Esophagus muscularis mucosa (tissue), 4 donors: ENCODE measurements at places on chromosomes 3 and 15. TPM values are rescaled to one million over a fixed set of nuclear protein-coding genes. Genes with fewer than 3 reads are reported as not detected.

DNA sequence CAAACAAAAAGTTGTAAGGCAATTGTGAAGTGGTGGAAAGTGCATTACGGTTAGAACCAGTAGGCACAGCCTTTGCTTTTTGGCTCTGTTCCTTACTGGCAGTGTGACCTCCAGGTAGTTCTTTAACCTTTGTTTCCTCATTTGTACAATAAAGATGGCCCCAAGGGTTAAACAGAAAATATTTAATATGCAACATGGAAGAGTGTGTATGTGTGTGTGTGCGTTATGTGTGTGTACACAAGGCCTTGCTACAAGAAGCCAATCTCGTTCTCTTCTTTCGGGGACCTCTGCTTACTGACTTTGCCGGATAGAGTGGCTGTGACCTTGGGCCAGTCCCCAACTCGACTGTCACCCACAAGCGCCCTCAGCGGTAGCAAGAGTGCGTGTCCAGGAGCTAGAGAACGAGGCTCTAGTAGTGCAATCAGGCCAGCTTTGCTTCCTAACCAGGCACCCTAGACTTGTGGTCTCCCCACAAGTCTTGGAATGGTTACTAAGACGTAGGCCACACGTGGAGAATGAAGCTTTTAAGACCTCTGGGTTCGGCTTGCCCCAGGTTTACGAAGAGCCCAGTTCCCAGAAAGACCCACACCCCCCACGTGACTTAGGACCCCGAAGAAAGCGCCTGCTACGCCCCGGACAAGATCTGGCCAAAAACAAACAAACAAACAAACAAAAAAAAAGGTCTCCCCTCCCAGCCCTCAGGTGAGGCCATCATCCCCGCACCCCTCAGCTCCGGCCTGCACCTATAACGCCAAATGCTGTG, 593 bp downstream of the CIAO2A start:
- peak overlapping the region; percentile 90 for H3K27ac ChIP-seq
- no peak for DNase-seq
- H3K27me3 ChIP-seq, result no peaks in the 10 kb centered on the region
- peaks cover 54% of the 10 kb centered on the region for H3K4me1 ChIP-seq

DNAJA4 gene
- total RNA-seq, result 14.1 TPM

DNA sequence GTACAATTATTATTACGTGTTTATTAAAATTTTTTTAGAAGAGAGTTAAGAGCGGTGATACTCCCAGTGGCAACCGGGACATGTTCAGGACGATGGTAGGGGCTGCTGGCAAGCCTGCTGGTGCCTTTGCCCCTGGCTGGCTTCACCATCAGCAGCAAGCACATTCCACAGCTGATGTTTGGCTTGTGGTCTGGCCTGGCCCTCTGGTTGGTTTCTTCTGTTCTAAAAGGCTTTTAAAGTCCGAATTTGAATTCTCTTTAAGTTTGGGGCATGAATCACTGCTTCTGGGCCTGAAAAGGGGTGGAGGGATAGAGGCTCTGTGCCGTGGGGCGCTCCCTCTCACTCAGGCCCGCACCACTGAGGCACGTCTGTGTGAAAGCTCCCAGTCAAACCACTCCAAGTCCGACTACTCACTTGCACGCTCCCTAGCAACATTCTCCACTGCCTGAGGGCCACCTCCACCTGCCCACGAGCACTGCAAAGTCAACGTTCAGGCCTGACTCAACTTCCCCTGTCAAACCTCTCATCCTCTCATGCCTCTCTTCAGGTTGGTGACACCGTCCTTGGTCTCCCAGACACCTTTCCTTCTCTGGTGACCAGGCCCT, 10.1 kb downstream of the ITGA11 start:
- H3K4me3 ChIP-seq, result no peak overlapping the region
- DNase-seq, result no peak
- peaks cover 13% of the 10 kb centered on the region for H3K4me1 ChIP-seq

ADPRH gene
- 10.4 TPM for total RNA-seq

RNF111 gene
- 14.1 TPM for total RNA-seq

DPP8 gene
- total RNA-seq, result 48.6 TPM

DNA sequence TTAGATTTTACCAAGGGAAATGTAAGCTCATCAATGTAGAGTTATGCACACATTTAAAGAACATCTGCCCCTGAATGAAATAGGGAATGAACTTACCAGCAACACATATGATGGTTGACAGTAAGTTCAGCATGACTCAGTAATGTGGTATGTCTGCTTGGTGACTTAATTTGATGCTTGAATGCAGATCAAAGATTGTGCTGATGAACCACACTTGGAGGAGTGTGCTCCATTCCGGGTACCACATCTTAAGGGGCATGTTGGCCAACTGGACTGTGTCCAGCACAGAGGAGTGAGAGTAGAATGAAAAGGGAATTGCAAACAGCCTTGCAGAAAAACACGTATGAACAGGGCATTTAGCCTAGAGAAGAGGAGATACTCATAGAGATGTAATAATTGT, 171.0 kb upstream of the RARB start:
- H3K27ac ChIP-seq, result no peak overlapping the region
- H3K4me3 ChIP-seq, result no peak overlapping the region
- no peak for DNase-seq

NECTIN3 gene
- 25.3 TPM for total RNA-seq

CASR gene
- under 0.01 TPM for total RNA-seq

GRCh38 chr3:20773320-20773984, 587.4 kb upstream of the SGO1 start:
- no peaks in the 10 kb centered on the region for H3K27me3 ChIP-seq
- no peaks in the 10 kb centered on the region for H3K36me3 ChIP-seq
- H3K27ac ChIP-seq, result no peak overlapping the region
- H3K4me1 ChIP-seq, result no peaks in the 10 kb centered on the region
- H3K4me3 ChIP-seq, result no peak overlapping the region

WDR72 gene
- not detected for total RNA-seq

DNA sequence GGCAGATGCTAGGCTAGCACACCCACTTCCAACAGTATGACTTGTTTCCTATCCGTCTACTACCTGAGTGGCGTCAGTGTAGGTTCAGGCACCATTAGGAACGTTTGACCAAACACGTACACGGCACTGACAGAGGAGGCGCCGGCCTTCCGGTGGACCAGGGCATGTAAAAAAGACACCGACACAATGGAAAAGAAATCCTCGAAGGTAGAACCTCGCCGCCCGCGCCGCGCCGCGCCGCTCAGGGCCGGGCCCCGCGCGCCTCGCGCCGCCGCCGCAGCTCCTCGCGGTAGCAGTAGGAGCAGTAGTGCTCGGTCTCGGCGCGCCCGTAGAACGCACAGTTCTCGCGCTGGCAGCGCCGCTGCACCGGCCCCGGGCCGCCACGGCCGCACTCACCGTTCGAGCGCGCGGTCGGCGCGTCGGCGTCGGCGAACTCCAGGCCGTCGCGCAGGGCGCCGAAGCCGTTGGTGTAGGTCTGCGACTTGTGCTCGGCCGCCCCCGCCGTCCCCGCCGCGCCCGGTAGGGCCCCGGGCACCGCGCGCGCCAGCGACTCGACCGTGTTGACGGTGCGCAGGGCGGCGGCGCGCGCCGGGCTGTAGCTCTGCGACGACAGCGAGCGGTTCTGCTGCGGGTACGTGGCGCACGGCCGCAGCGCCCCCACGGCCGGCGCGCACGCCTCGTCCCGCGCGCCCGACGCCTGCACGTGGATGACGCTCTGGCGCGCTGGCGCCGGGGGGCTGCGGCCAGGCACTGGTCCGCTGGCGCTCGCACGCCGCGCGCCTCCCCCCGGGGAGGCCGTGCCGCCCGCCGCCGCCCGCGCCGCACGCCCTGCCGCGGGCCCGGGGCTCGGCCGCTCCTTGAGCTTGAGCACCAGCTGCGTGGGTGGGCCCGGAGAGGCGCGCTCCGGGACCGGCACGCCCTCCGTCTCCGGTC, 156.7 kb downstream of the KLF13 start:
- H3K4me1 ChIP-seq, result peaks cover 8% of the 10 kb centered on the region
- no peaks in the 10 kb centered on the region for H3K36me3 ChIP-seq
- H3K4me3 ChIP-seq, result peak overlapping the region; percentile 39
- H3K27me3 ChIP-seq, result peaks cover 6% of the 10 kb centered on the region
- H3K27ac ChIP-seq, result no peak overlapping the region
